Mammary epithelial cell (primary cell): ENCODE measurements at places on chromosomes 13 and 19.
A peak's percentile ranks its signal among the peaks of the same experiment; 100 is the strongest.

DNA sequence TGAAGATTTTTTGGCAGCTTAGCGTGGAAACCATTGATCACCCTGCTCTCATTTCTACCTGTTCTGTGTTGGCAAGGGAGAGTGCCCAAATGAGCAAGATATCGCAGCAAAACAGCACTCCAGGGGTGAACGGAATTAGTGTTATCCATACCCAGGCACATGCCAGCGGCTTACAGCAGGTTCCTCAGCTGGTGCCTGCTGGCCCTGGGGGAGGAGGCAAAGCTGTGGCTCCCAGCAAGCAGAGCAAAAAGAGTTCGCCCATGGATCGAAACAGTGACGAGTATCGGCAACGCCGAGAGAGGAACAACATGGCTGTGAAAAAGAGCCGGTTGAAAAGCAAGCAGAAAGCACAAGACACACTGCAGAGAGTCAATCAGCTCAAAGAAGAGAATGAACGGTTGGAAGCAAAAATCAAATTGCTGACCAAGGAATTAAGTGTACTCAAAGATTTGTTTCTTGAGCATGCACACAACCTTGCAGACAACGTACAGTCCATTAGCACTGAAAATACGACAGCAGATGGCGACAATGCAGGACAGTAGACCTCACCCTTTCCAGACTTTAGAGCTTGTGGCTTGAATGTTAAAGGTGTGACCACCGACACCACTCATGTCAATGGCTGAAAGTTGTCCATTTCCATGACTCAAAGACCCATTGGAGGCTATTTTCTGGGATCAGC, 5.8 kb downstream of the CEBPG start:
- DNase-seq, result no peak

DNA sequence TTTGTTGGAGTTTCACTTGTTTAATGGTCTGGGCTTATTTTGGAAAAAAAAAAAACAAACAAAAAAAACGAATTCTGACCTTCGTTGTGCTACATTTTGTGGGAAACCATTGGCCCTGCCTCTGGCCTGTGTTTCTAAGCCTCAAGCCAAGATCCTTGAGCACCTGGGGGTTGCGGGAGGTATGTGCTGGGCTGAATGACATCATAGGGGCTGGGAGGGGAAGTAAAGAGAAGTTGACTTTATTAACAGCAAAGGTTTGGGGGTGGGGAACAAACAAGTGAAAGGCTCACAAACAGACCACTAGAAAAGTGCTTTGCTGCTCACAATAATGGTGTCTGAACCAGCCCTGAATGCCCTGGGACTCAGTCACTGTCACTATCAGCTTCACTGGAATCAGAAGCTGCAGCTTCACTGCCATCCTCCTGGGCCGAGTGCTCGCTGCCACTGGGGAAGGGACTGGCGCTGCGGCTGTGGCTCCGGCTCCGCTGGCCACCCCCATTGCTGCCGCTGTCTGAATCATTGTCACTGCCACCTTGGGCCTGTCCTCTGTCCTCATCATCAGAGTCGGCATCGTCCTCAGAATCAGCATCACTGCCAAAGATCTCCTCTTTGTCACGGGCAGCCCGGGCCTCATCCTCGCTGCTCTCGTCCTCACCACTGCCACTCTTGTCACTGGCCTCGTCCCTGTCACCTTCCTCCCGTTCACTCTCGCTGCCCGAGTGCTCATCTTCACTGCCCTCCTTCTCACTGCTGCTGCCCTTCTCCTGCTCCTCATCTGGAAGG, 5.1 kb downstream of the PAF1 start:
- DNase-seq, result no peak

- no peak for DNase-seq
Measured at GRCh38 chr13:98171900-98172589, 5.0 kb downstream of the RNF113B start.

- DNase-seq, result no peak
Measured at GRCh38 chr13:21361123-21361522, 98.0 kb downstream of the ZDHHC20 start.

DNA sequence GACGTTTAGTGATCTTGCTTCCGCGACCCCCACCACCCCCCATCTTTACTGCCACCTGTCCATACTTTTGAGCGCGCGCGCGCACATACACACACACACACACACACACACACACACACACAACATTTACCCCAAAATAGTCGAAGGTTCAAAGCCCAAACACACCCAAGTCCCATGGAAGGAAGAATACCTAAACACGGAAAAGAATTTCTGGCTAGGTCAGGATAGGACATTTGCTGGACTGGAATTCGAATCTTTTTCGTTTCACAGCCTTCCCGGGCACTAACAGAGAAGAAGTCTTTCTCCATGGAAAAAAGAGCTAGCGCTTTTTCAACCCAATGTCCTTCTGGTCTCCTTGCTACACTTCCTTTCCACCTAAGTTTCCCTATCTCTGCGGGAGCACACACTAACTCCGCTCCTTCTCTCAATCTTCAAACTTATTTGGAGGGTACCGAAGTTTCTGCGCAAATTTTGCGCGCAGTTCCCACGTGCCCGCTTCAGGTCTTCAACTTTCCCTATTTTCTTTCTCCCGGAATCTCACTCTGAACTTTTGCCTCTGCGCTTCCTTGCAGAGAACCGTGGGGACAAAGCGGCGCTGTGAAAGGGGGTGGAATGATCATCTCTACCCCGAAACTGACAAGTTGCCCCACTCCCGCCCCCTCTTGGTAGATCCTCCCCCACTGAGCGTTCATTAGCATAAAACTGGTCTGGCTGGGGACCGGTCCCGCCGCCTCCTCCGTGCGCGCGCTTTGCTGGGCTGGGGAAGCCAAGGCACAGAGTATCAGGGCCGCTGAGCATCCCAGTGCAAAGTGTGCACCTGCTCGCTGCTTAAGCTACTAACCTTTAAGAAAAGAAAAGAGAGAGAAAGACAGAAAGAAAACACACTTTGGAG, 2.7 kb downstream of the DACH1 start:
- DNase-seq, result peak; percentile 1

- no peak for DNase-seq
Measured at GRCh38 chr19:18847549-18848463, 16.0 kb downstream of the UPF1 start.

- DNase-seq, result no peak
Measured at GRCh38 chr13:23599083-23599925, 29.1 kb downstream of the TNFRSF19 start.

DNA sequence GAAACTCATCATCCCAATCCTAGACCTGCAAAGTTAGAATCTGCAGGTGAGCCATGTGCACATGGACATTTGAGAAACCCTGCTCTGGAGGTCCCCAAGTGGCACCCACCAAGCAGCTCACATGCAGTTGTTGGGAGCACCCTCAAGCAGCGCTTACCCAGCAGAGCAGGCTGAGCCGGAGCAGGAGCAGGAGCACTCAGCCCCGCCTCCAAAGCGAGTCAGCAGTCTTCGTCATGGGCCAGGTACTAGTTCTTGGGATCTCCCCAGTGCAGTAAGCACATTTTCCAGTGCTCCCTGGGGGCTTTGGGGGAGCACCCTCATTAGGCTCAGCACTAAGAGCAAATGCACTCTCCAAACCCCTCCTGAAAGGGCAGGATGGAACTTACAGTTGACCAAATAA, 572.7 kb downstream of the IRS2 start:
- DNase-seq, result peak; percentile 40

- no peak for DNase-seq
Measured at GRCh38 chr13:77415253-77416071, 88.6 kb upstream of the MYCBP2 start.

GRCh38 chr19:15550929-15551292, 42.6 kb downstream of the CYP4F22 start:
- no peak for DNase-seq

DNA sequence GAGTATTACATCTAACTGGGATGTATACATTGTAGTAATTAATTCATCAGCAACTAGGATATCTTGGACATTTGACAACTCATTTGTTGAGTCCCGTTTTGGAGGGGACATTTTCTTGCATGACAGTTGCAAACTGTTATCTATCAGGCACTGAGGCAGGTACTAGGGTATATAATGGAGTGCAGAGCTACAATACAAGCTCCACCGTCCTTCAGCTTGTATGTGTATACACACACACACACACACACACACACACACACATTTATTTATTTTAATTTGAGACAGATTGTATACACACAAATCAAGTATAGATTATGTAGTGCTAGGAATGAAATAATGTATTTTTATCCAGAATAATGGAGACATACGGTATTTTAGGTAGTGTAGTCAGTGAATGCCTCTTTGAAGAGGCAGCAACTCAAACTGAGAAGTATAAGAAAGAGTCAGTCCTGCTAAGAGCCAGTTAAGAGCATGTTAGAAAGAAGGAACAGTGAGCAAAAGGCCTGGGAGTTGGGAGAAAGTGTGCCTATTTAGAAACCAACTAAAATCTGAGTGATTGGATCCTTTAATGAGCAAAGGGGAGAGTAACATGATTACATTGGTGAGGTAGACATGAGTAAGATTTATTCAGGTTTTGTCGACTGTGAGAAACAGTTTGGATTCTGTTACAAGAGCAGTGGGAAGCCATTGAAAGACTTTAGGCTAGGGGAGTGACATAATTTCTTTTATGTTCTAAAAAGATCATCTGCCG, 74.5 kb downstream of the NBEA start:
- DNase-seq, result no peak

DNA sequence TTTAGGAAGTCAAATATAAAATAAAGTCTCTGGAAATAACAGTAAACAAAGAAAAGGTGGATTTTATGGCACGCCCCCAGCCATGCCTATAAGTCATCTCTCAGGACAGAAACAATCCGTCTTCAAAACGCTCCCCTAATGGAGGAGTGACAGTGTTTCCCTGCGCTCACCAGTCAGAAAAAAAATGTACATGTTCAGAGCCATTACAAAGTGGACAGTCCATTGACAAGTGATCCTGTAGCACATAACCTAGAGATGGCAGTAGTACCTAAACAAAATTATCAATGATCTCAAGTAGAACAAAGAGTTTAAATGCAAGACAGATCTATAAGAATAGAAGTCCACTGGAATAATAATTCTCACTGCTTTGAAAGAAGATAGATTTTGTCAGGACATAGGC, 891.7 kb upstream of the MIR17HG start:
- DNase-seq, result no peak

DNA sequence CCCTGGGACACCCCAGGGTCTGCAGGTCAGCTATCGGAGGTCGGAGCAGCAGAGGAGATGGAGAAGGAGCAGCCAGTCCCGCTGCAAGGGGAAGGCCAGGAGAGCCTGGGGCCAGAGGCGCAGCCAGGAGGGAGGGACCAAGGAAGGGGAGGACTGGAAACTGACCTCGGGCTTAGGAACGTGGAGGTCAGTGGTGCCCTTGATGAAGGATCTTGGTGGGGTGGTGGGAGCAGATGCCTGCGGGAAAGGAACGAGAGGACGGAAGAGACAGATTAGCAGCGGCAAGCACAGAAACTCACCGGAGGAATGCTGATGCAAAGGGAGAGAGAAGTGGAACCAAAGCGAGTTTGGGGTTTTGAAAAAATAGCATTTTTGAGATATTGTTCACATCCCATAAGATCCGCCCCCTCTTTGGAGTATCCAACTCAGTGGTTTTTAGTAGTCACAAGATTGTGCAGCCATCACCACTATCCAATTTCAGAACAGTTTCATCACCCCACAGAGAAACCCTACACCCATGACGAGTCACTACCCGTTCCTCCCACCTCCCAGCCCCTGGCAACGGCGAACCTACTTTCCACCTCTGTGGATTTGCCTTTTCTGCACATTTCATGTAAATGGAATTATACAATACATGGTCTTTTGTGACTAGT, 22.1 kb downstream of the PLEKHF1 start:
- peak; percentile 78 for DNase-seq

- DNase-seq, result peak; percentile 98
Measured at GRCh38 chr13:30829145-30829832, 76.8 kb upstream of the MEDAG start.

DNA sequence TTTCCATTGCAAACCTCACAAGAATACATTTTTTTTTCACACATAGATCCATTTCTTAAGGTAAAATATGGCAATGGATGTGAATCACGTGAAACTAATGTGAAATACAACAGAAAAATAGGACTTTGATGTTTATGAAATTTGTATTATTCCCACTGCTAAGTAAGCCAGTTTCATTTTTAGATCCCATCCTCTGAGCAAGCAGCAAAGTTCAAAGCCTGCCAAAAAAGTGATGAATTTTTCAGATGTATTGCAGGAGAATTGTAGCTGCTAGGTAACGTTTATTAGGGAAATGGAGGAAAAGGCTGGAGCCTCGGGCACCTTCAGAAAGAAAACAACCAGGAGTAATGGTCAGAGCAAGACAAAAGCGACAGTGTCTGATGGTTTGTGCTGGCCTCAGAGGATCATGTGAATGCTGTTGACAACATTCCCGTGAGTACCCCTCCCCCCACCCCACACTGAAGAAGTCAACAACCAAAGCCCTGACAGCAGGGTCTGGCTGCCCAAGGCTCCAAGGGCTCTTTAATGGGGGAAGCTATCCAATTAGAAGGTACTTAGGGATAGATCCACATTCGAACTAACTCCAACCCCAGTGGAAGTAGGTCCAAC, 95.5 kb downstream of the OXGR1 start:
- no peak for DNase-seq

DNA sequence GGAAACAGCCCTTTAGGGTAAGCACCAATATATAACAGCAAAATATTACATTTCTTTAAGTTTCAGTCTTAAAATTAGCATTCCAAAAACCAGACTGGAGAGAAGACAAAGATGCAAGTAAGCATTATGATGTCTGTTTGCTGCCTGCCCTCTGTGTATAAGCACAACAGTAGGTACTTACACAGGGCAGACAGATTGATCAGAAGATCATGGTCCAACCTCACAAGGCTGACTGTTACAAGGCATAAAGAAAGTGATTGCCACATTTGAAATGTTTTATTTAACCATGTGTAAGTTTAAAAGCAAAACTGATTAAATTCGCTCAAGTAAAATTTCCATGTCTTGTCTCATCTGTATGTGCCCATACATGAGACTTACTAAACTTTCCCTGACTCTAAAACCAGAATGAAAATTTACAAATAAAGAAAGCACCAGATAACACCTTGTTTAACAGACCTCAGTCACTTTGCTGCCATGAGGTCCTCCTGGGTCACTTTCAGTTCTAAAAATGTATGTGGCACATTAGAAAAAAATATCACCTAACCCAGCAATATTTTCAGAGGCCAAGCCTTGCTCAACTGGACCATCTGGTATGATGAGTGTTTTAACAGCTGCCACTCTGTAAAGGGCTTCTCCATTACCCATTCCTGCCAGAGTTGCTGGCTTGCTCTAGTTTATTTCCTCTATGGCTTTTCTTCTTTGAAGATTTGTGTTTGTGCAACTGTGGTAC, 297.0 kb downstream of the RBM26 start:
- DNase-seq, result no peak

- no peak for DNase-seq
Measured at GRCh38 chr13:75740031-75740430, 103.9 kb downstream of the LMO7 start.

- no peak for DNase-seq
Measured at GRCh38 chr13:80245162-80245733, 95.7 kb downstream of the SPRY2 start.

DNA sequence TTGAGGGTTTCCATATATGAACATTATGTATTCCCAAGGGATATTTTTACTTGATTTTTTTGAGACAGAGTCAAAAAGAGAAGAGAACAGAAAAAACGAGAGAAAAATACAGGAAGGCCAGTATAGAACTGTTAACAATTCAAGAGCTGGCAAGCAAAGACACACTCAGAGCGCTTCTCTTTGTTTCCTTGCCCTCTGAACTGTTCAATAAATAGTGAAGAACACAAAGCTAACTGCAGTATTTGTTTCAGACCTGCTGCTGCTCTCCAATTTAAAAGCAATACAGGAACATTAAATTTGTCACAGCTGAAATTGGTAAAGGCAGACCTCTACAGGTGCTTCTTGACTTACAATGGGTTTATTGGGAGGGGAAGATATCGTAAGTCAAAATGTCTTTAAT, 14.0 kb upstream of the NEK3 start:
- no peak for DNase-seq

- DNase-seq, result no peak
Measured at GRCh38 chr13:99509479-99509878, 8.2 kb downstream of the TM9SF2 start.
